ENCODE measurements at places on chromosomes 7 and 10. TPM values are rescaled to one million over a fixed set of nuclear protein-coding genes. Genes with fewer than 3 reads are reported as not detected.

DNA sequence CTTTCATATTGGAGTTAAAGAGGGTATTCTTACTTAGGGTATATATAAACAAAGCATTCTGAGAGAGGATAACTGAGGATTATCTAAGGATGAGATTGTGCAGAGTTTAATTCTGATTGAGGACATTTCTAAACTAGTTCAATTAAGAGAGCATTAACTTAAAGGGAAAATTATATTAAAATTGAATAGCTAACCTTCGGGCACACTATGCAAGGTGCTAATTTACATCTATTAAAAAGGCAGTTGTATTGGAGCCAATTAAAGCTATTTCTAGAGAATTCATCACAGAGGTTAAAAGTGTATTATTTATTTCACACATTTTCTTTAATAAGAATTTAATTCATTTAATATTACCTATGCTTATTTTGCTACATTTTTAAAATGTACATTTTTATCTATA is 17.0 kb upstream of the PIK3CG start:
- DNase-seq: no peak

Gene RARRES2
- total RNA-seq: not detected

- no peak for DNase-seq
Observed at GRCh38 chr10:130233035-130233360, 96.8 kb downstream of the GLRX3 start.

DNA sequence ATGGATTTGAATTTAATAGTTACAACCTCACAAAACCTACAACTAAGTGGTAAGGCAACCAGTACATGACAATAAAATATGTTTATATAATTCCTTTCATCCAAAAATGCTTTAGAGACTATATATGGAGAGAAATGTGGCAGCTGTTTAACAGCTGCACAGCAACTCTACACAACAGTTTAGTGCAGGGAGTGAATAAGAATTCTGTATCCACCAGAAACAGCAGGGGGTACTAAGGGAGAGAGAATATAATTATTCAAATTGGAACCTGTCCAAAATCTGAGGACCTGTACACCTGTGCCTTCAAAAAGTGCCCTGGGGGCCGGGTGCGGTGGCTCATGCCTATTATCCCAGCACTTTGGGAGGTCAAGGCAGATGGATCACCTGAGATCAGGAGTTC is 49.6 kb downstream of the POLL start:
- no peak for DNase-seq

- DNase-seq: no peak
Observed at GRCh38 chr7:27912751-27913150, 172.8 kb downstream of the TAX1BP1 start.

- DNase-seq: no peak
Observed at GRCh38 chr7:2796358-2797352, 47.5 kb downstream of the GNA12 start.

Gene KLF14
- not detected for total RNA-seq

DNA sequence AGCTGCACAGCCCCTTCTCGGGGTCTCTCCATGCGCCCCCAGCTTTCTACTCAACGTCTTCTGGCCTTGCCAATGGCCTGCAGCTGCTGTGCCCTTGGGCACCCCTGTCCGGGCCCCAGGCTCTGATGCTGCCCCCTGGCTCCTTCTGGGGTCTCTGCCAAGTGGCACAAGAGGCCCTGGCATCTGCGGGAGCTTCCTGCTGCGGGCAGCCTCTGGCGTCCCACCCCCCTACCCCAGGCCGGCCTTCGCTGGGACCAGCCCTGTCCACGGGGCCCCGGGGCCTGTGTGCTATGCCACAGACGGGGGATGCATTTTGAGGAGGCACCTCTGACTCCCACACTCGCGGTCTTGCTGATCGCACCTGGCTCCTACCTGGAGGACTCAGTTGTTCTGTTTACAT is 2.3 kb downstream of the VENTX start:
- no peak for DNase-seq

Gene BRAT1
- 32.2 TPM for total RNA-seq

GRCh38 chr7:75924256-75924655 is 9.3 kb downstream of the POR start:
- DNase-seq: no peak

All from naive thymus-derived CD8-positive, alpha-beta T cell (primary cell).